ENCODE measurements at places on chromosomes 11 and 22.

- no peak for DNase-seq
Observed at GRCh38 chr11:95684701-95685100, 104.9 kb downstream of the FAM76B start.

DNA sequence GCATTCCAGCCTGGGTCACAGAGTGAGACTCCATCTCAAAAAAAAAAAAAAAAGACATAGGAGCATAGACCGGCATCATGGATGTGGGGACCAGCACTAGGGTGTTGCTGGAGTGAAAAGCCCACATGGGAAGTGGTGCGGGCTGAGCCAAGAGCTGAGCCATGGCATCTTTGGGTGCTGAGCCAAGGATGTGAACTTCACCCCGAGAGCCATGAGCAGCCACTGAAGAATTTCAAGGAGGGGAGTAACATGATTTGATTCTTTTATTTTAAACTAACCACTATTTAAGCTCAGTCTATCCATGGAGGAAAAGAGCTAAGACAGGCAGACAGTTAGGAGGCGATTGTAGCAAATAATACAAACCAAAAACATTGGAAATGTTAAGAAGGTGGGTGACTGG lies 57.4 kb downstream of the AHNAK start:
- no peak for DNase-seq

DNA sequence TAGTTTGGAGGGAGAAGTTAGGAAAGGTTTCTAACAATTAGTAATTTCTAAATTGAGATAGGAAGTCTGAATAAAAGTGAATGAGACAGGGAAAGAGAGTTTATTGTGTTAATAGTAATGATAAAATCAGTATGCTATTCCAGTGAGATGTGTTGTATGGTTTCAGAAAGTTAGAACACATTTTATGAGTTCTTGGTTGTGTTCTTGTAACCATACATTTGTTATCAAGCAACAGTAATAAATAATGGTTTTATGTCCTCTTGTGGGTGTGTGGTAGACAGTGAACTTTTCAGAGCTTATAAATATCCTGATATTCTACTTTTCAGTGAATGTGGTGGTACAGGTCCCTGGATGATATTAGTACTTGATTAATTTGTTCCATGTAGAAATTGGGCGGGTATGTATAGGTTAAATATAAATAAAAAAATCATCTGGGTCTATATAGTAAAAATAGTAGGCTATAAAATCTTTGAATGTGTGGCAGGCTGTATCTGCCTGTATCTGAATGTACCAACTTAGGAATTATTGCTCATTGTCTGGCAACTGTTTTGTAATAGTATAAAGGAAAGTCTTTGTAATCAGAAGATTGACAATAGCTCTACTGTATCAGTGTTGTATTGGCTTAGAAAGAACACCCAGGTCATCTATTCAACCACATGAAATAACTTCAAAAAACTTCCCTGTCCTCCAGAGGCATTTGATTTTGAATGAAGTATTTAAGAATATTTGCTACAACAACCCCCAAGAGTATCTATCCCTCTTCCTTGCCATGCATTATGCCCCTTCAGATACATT lies 54.8 kb downstream of the UVRAG start:
- no peak for DNase-seq

GRCh38 chr11:10683429-10683828 lies 10.1 kb downstream of the IRAG1 start:
- DNase-seq, result no peak

GRCh38 chr11:120226714-120227113 lies 13.2 kb upstream of the POU2F3 start:
- DNase-seq, result no peak

- no peak for DNase-seq
Observed at GRCh38 chr11:117793583-117793982, 3.4 kb downstream of the DSCAML1 start.

DNA sequence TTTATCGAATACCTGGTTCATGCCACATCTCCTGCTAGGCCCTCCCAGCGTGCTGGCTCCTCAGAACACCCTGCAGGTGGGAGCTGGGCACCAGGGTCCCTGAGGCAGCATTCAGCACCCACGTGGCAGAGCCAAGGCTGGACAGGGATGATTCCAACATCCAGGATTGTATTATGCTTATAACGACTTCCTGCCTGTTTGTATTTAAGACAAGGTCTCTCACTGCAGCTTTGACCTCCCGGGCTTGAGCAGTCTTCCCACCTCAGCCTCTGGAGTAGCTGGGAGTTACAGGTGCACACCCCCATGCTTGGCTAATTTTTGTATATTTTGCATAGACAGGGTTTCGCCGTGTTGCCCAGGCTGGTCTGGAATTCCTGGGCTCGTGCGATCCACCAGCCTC lies 64.7 kb upstream of the WNT7B start:
- DNase-seq, result no peak

DNA sequence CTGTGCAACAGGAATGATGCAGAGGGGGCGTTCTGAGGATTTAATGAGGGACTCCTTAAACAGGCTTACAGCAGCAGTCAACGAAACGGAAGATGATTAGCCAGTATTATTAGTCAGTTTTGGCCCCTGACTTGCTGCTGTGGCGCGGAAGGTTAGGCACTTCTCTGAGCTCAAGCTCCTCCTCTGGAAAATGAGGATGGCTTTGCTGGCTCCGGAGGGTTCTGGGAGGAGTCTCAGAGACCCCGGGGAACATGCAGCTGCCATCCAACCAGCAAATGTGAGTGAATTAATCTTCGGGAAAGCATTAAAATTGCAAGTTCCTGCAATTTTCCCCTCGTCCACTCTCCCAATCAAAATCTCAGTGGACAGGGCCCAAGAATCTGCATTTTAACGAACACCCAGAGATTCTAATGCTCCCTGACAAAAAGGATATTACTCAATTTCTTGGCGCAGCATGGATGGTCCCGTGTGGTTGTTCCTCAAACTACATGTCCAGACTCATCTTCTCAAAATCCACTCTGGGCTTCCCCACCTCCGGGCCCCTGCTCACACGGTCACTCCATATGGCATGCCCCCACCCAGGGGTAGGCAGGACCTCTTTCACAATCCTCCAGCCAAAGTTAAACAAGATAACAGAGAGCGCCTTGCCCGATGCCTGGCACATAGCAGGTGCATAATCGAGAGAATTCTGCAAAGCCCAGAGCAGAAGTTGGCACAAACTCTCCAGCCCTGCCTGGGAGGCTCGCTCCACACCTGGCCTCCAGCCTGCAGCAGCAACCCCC lies 6.4 kb downstream of the ELFN2 start:
- no peak for DNase-seq

- DNase-seq, result no peak
Observed at GRCh38 chr11:64742087-64742888, 1.7 kb downstream of the RASGRP2 start.

GRCh38 chr11:64356498-64357411 lies 2.2 kb upstream of the RPS6KA4 start:
- no peak for DNase-seq

DNA sequence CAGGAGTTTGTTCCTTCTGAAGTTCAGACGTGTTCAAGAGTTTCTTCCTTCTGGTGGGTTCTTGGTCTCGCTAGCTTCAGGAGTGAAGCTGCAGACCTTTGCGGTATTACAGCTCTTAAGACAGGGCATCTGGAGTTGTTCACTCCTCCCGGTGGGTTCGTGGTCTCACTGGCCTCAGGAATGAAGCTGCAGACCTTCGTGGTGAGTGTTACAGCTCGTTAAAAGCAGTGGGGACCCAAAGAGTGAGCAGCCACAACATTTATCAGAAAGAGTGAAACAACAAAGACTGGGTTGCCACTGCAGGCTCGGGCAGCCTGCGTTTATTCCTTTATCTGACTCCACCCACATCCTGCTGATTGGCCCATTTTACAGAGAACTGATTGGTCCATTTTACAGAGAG lies 373.1 kb downstream of the ETS1 start:
- DNase-seq, result no peak

DNA sequence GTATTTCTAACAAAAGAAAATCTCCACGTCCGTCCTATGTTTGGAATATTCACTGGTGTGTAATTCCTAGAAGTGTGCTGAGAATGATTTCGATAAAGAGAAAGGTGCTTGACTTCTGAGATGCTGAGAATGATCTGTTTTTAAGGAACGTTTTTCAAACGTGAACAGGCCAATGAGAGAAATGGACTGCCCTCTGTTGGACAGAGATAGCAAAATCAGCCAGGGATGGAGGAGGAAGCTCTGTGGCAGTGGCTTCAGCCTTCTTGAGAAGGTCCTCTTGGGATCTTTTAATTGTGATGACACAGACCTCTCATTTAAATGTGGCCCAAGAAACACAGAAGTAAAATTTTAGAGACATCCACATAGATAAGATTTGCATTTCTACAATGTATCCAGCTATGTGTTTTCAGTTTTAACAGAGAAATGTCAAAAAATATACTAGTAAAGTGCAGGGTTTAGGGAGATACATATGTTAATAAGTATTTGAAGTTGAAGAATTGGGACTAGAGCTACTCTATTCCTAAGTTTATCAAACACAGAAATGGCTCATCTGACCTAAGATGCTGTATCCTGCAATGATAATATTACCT lies 84.0 kb upstream of the RCN1 start:
- DNase-seq, result no peak

- DNase-seq, result no peak
Observed at GRCh38 chr11:110907629-110908028, 195.4 kb upstream of the ARHGAP20 start.

DNA sequence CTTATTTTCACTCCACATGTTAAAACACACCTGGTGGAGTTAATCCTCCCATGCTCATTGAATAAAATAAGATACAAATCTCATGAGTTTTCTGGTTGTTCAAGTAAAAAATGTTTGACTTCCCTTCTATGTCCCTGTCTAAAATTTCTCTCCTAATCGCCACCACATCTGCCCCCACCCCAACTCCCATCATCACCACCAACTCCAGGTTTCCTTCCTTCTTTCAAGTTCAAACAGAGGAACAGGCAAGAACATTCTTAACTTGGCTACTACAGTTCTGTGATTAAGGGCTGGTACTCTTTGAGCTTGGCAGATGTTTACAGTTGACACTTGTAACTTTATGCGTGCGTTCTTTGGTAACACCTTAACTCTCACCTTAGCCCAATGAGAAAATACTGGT lies 9.1 kb upstream of the PSMA1 start:
- DNase-seq, result no peak

DNA sequence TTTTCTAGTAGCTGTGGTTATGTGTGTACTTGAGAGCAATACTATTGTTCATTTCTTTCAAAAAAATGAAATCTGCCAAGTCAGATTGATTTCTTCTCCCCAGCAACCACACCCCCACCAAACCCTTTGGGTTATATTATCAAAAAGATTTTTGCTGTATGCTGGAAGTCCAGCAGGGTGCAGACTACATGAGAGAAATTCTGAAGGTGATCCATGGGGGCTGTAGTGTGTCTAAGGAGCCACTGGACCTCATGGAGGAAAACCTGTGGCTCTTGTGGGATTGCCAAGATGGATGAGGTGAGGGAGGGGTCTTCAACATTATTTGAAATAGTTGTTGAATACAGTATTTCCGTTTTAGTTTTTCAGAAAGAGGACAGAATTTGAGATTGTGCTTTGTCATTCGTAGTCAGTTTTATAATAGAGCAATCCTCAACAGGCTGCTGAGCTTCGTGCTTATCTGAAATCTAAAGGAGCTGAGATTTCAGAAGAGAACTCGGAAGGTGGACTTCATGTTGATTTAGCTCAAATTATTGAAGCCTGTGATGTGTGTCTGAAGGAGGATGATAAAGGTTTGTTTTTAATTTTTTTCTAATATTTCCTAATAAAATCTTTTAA lies 3.1 kb downstream of the EIF3M start:
- DNase-seq, result no peak

DNA sequence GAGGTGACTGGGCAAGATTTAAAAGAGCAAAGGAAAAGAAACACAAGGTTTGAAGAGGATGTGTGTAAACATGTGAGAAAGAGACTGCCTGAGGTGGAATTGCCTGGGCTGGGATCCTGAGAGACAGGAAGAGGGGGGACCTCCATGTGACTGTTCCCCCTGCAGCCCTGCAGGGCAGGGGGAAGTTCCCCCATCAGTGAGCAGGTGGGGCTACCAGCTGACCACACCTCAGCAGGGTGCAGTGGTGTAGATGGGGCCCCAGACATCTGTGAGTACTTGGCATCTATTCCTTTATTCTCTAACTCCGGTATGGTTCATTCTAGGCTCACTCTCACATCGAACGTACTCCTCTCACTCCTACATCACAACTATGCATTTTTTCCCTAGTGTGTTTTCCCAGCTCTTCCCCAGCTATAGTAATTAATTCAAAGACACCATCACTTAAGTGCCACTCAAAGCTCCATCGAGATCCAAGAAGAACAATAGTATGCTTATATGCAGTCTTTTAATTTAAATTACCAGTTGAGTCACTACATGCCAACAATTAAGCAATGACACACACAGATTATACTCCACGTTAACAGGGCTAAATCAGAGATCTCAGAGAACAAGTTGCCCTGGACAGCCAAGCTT lies 42.7 kb downstream of the LGR4 start:
- no peak for DNase-seq

DNA sequence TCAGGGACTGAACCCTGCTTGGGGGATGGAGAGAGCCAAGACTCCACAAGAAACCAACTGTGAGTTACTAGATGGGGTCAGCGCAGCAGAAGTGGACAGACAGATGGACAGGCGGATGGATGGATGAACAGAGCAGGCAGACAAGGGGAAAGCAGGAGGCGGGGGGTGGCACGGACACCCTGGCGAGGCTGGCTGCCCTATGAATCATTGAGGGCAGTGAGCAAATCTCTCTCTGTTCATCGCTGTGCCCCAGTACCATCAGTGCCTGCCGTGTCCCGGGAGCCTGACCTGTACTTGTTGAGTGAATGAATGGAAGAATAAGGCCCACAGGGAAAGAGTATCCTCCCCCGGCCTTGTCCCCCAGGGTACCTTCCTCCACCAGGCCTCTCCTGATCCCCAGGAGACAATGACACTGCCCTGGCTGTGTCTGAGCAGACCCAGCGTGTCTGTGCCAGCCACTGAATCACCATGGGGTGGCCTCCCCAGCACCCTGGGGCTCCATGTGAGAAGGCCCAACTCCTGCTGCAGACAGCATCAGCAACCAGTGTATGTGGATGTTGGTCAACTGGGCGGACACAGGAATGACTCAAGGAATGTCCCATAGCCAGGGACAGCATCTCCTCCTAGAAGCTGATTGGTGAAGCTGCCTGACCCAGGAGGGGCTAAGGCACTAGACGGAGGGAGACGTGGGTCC lies 5.1 kb upstream of the KLHL35 start:
- no peak for DNase-seq
